Fibroblast of villous mesenchyme (primary cell): ENCODE measurements at places on chromosomes 6 and 20. TPM values are rescaled to one million over a fixed set of nuclear protein-coding genes. Genes with fewer than 3 reads are reported as not detected.

SMIM13 gene
- 10.3 and 15.5 TPM in 2 replicates for total RNA-seq

DNA sequence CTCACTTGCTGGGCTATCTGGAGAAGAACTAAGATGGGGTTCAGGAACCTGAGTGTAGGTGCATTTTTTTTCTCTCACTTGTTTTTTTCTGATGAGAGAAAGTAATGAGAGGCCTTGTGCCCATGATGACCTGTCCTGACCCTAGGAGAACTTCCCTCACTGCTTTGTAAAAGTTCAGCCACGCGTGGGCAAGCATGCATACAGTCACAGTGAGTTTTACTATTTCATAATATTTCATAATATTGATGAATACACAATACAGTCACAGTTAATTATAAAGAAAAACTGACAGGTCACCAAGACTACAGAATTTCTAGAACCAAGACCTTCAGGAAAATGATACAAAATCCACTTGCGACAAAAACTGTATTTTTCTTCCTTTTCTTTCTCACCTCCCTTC is 111.8 kb downstream of the MAP7 start:
- DNase-seq = no peak

DNA sequence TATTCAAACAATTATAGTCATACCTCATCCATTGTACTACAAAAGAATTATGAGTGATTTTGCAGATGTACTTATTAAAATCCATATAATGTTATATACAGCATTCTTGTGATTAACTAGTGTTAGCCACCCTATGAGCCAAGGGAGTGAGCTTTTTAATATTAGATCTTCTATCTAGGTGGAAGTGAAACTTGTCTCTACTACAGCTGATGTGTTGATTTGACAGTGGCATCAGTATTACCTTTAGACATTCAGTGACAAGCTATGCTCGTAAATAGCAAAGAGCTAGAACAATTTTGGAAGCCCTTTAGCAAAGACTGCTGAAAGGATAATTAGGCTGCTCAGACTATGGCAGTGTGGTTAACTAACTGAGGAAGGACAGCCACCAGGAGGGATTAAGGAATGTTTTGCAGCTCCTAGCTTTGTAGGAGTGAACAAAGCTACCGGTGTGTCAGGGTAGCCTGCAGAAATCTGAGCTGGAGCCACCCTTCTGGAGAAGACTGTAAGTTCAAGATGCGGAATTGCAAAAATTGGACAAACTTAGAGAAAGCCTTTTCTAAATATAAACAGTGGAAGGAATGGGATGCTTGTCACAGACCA is 73.7 kb downstream of the AFG1L start:
- DNase-seq = no peak

- DNase-seq = no peak
Measured at GRCh38 chr6:53879608-53880007, 84.8 kb downstream of the LRRC1 start.

- no peak for DNase-seq
Measured at GRCh38 chr6:53066077-53066417, 843 bp downstream of the FBXO9 start.

DNA sequence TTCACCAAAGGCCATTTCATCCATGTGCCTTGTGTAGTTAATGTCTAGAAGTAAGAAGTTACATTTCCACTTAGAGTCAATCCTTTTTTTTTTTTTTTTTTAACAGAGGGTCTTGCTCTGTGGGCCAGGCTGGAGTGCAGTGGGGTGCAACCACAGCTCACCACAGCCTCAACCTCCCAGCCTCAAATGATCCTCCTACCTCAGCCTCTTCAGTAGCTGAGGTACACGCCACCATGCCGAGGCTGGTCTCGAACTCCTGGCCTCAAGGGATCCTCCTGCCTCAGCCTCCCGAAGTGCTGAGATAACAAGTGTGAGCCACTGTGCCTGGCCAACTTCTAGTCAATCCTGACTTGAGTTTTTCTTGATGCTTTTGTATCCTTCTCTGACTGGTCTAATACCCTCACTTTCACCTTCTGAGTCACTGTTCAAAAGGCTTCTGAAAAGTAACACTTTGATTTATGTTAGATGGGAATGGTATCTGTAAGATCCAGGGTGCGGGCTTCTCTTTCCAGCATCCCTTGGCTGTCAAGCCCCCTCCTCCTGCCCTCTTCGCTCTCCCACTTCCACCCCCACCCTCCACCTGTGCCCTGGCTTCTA is 22.1 kb downstream of the TRAM2 start:
- no peak for DNase-seq

GRCh38 chr6:134626086-134626485 is 308.2 kb upstream of the SGK1 start:
- no peak for DNase-seq

C6orf58 gene
- not detected in 2 replicates for total RNA-seq

DNA sequence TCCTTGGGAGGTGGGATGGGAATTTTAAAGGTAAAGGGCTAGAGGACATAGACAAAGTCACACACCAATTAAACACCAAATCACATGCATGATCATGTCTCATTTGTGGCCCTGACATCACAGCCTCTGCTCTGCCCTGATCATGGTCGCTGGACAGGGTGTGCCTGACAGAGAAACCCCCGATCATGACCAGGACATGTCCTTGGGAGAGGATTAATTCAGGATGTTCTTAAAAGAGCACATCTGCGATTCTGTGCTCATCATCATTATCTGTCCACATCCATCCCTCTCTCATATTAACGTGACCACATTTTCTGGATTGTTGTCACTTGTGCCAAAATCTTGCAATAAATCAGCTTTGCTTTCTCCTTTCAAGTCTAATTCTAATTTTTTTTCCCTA is 7.7 kb upstream of the PBOV1 start:
- no peak for DNase-seq
